ENCODE measurements at places on chromosomes 2 and 18. TPM values are rescaled to one million over a fixed set of nuclear protein-coding genes. Genes with fewer than 3 reads are reported as not detected.

DNA sequence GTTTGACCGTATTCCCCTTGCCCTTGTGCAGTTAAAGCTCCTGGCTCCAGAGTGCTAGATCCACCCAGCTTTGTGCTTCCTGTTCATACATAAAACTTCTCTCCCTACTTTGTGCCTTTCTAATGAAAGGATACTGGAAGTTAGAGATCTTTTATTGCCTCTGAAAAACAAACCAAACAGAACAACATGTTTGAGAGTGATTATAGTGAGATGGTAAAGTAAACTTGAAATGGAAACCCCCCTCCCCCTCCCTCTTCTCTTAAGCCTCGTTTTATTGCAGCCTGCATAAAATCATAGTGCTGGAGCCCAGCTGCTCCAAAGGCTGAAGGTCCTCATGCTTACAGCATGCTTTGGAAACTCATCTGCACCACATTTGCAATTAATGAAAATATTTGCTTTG is 125.1 kb downstream of the TANC1 start:
- no peak for DNase-seq
- H3K27me3 ChIP-seq: no peaks in the 10 kb centered on the region

DNA sequence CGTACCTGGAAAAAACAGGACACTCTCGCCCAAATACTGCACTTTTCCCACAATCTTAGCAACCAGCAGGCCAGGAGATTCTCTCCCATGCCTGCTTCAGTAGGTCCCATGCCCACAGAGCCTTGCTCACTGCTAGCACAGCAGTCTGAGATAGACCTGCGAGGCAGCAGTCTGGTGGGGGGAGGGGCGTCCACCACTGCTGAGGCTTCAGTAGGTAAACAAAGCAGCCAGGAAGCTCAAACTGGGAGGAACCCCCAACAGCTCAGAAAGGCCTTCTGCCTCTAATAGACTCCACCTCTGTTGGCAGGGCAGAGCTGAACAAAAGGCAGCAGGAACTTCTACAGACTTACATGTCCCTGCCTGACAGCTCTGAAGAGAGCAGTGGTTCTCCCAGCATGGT is 1202.8 kb upstream of the ACVR2A start:
- H3K36me3 ChIP-seq: no peaks in the 10 kb centered on the region
- H3K27ac ChIP-seq: no peak overlapping the region
- no peaks in the 10 kb centered on the region for H3K4me1 ChIP-seq

DNA sequence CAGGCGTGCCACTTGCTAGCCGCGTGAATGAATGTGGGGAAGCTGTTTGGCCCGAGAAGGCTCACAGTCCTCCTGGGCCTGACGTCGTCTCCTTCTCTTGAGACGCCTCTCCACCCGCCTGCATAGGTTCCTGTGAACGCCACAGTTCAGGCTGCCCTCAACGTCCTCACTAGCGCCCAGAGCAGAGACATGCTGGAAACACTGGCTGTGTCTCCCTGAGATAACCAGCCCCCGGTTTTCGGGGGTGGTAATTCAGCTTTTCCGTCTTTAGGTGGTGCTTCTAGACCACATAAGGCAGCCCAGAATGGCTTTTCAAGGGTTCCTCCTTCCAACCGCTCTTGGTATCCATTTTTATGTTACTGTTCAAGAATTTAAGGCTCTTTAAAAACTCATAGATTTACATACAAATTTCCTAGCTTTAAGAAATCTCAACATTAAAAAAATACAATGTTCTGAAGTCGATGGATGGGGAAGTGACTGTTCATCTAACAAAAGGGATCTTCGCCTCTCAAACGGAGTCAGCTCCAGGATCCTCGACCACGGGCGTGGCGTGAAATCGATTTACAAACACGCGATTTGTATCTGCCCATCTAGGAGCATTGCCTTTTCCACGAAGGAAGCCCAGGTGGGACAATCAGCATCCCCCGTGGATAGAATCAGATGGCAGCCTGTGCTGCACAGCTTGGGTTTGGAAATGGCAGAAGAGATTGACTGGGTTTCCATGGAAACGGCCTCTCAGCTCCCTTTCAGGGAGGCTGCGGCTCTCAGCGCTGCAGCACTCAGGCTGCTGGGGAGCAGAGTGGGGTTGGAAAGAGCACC is 110.6 kb upstream of the PXDN start:
- DNase-seq: no peak
- peak overlapping the region; percentile 50 for H3K4me3 ChIP-seq
- H3K27ac ChIP-seq: no peak overlapping the region
- H3K27me3 ChIP-seq: no peaks in the 10 kb centered on the region

- H3K27me3 ChIP-seq: no peaks in the 10 kb centered on the region
- no peak overlapping the region for H3K4me3 ChIP-seq
- H3K36me3 ChIP-seq: peaks cover 23% of the 10 kb centered on the region
- no peak for DNase-seq
- H3K4me1 ChIP-seq: no peaks in the 10 kb centered on the region
- H3K27ac ChIP-seq: no peak overlapping the region
These were observed 25.2 kb downstream of the FAM228A start for GRCh38 chr2:24199968-24200590.

GRCh38 chr2:47437287-47437686 is 34.3 kb downstream of the MSH2 start:
- H3K36me3 ChIP-seq: no peaks in the 10 kb centered on the region
- no peak for DNase-seq
- H3K4me3 ChIP-seq: no peak overlapping the region

DNA sequence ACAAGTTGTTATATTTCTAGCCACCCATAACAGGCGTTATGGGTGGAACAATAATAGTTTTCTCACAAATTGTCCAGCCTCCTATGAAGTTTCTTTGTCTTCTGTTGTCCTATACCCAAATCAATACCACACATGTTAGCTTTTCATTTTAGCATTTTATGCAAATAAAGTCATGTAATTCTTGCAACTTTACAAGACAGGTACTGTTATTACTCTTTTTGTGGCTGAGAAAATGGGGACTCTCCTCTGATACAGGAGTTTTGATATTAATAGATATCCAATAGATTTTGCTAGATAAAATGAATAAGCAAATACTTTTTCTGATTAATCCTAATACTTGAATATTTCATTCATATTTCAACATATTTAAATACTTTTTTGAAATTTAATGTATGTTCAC is 151.0 kb downstream of the PMAIP1 start:
- H3K27me3 ChIP-seq: no peaks in the 10 kb centered on the region
- no peak overlapping the region for H3K4me3 ChIP-seq
- H3K4me1 ChIP-seq: no peaks in the 10 kb centered on the region
- H3K27ac ChIP-seq: no peak overlapping the region
- DNase-seq: no peak

DNA sequence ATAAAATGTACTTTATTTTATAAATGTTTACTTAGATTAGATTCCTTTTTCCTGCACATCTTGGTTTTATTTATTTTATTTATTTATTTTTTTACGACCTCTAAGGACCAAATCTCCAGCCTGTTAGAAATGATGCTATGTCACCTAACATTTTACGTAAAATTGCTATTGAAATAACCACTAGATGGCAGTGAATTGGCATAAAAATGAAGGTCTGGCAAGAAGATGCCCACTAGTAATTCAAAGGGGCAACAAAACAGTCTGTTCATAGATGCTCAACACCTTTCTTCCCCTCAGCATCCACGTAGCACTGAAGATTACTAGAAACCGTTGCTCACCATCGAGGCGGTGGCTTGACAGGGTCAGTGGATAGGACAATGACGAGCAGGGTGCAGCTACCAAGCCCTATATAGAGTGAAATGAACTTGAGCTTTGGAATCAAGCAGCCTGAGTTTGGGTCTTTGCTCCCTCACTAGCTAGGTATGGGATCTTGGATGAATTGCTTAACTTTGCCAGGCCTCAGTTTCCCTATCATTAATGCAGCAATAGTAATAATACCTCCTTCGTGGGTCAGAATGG is 128.7 kb upstream of the L3MBTL4 start:
- DNase-seq: no peak
- no peaks in the 10 kb centered on the region for H3K36me3 ChIP-seq
- H3K4me1 ChIP-seq: no peaks in the 10 kb centered on the region
- H3K4me3 ChIP-seq: no peak overlapping the region
- H3K27ac ChIP-seq: no peak overlapping the region

DNA sequence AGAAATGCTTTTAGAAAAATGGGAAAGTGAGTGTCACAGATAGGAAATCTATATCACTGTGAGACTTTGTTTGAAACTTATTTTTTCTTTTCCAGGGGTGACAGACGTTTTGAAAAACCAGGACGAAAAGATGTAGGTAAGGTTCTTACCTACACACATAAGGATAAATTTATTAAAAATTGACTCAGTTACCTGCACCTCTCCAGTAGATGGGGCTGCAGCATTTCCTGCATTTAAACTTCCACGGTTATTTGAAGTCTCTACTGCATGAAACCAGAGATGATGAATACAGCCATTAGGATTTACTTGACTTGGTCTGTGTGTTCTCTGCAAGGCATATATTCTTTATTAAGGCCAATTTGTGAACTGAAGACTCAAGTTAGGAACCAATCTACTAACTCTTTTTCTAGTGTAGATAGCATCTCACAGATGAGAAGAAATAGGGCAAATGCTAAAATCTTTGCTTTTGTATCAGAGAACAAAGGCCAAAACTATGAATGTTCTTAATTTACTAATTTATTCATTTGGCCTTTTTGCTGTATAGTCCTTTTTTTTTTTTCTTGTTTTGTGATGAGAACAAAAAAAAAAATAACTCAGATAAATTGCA is 15.0 kb downstream of the KCNJ13 start:
- no peak for DNase-seq
- H3K27me3 ChIP-seq: no peaks in the 10 kb centered on the region
- H3K27ac ChIP-seq: no peak overlapping the region
- no peak overlapping the region for H3K4me3 ChIP-seq

GRCh38 chr2:70990216-70990615 is 4.5 kb downstream of the TEX261 start:
- H3K27ac ChIP-seq: no peak overlapping the region
- DNase-seq: no peak
- H3K27me3 ChIP-seq: no peaks in the 10 kb centered on the region
- peaks cover 36% of the 10 kb centered on the region for H3K36me3 ChIP-seq
- peaks cover 38% of the 10 kb centered on the region for H3K4me1 ChIP-seq
- no peak overlapping the region for H3K4me3 ChIP-seq

GRCh38 chr2:134988994-134989605 is 58.1 kb downstream of the MAP3K19 start:
- H3K27me3 ChIP-seq: no peaks in the 10 kb centered on the region
- no peak for DNase-seq
- H3K4me1 ChIP-seq: no peaks in the 10 kb centered on the region
- H3K36me3 ChIP-seq: no peaks in the 10 kb centered on the region
- no peak overlapping the region for H3K27ac ChIP-seq

DNA sequence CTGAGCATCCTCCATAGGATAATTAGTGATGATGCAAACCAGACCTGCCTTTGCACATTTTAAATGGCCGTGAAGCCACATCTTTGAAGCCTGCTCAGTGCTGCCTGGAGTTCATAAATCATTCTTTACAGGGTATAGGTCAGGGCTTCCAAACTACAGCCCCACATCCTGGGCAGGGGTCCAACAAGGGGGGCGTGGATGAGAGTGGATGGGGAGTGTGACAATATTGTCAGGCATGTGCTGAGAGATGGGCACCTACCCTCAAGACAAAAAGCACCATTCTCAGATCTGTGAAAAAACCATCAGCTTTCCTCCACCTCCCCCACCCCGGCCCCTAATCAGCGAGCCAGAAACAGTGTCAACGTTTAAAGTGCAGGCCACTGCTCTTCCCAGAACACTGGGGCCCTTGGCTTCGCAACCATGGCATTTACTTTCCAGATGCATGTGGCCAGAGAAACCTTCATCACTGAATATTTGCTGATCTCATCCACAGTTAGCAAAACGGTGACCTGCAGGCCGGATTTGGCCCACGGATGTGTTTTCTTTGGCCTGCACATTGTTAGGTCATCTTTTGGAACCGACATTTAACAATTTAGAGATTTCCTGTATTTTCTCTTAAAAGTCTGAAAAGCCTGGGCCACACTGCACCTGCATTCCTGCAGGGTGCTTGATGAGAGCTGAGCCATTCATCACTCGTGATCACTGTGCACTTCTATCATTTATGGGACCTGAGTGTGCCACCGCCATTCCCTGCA is 130.7 kb downstream of the ANKRD44 start:
- H3K36me3 ChIP-seq: no peaks in the 10 kb centered on the region
- H3K4me1 ChIP-seq: peaks cover 41% of the 10 kb centered on the region
- DNase-seq: no peak

- H3K4me1 ChIP-seq: peaks cover 15% of the 10 kb centered on the region
- H3K27ac ChIP-seq: peak overlapping the region; percentile 59
- H3K4me3 ChIP-seq: peak overlapping the region; percentile 37
- no peaks in the 10 kb centered on the region for H3K27me3 ChIP-seq
- H3K36me3 ChIP-seq: no peaks in the 10 kb centered on the region
These were observed 167.8 kb upstream of the FOSL2 start for GRCh38 chr2:28224648-28225472.

DNA sequence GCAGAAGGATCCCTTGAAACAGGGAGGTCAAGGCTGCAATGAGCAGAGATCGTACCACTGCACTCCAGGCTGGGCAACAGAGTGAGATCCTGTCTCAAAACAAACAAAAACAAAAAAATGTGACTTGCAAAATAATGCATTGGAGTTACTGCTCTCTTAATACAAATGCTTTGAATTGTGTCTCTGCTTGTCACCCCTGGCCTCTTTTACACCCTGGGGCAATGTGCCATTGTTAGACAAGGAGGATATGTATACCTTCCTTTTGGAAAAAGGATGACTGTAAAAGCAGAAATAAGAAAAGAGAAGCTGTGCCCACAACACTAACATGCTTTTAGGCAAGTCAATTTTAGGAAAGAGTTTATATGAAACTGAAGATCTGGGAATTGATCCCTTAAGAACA is 20.8 kb upstream of the C2orf74 start:
- no peaks in the 10 kb centered on the region for H3K36me3 ChIP-seq
- no peak for DNase-seq
- H3K27me3 ChIP-seq: no peaks in the 10 kb centered on the region

- no peak for DNase-seq
- peaks cover 15% of the 10 kb centered on the region for H3K4me1 ChIP-seq
- H3K27me3 ChIP-seq: no peaks in the 10 kb centered on the region
- no peaks in the 10 kb centered on the region for H3K36me3 ChIP-seq
- no peak overlapping the region for H3K27ac ChIP-seq
These were observed 28.3 kb downstream of the PKP4 start for GRCh38 chr2:158484892-158485556.

DNA sequence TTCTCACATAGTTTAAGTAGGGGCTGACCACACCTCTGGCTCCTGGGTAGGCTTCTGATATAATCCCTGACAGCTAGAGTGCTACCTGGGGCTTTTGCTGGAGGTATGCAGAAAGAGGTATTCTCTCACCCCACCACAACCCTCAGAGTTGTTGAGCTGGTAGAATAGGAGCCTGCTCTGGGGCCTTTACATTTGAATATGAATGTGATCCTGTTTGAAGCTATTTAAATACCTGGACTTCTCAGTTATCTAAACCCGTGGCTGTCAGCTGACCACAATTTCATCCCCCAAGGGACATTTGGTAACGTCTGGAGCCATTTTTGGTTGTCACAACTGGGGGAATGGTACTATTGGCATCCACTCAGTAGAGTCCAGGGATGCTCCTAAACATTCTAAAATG is 669.1 kb downstream of the SATB2 start:
- H3K27me3 ChIP-seq: no peaks in the 10 kb centered on the region
- no peaks in the 10 kb centered on the region for H3K4me1 ChIP-seq
- DNase-seq: no peak
- H3K4me3 ChIP-seq: no peak overlapping the region

RGPD6 gene
- total RNA-seq: 127 TPM

E2F6 gene
- total RNA-seq: 4.2 TPM

ANKRD53 gene
- 0.49 TPM for total RNA-seq

SLC38A11 gene
- total RNA-seq: 2.0 TPM

SEH1L gene
- total RNA-seq: 61.1 TPM

IL1F10 gene
- total RNA-seq: not detected

CDCA7 gene
- total RNA-seq: not detected

LRRTM1 gene
- total RNA-seq: not detected

HIBCH gene
- total RNA-seq: 34.4 TPM

Measured in thoracic aorta (tissue), 2 donors.